H54 (cell line): ENCODE measurements at places on chromosomes 5 and 9.

- DNase-seq = no peak
Observed at GRCh38 chr9:106526716-106527204, 336.2 kb upstream of the ZNF462 start.

- DNase-seq = no peak
Observed at GRCh38 chr5:38157024-38157423, 101.3 kb upstream of the EGFLAM start.

DNA sequence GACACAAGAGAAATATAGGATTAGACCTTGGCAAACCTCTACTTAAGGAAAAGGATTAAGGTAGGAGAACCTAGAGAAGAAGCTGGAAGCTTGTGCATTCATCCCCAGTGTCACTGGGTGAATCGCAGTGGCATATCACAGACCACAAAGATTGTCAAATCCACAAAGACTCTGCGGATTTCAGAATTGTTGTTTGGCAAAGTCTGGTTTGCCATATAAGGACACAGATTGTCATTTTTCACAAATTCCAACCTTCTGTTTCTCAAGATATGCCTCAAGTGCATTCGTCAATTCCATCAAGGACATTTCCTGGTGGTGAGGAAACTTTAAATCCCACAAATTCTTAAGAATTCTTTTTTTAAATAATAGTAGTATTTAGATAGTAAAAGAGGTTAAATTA is 395.1 kb upstream of the PAPPA start:
- DNase-seq = no peak

- DNase-seq = no peak
Observed at GRCh38 chr9:14096258-14096922, 217.6 kb downstream of the NFIB start.

GRCh38 chr5:93342563-93343061 is 238.4 kb downstream of the NR2F1-AS1 start:
- DNase-seq = no peak

GRCh38 chr9:131731237-131731636 is 8.6 kb downstream of the RAPGEF1 start:
- DNase-seq = no peak

- no peak for DNase-seq
Observed at GRCh38 chr5:128796506-128796905, 168.8 kb upstream of the SLC27A6 start.

GRCh38 chr5:172796306-172796705 is 25.3 kb upstream of the DUSP1 start:
- DNase-seq = no peak
